Mucosa of gallbladder (tissue), 1 donor: ENCODE measurements at places on chromosomes 1 and 21.

GRCh38 chr1:36247538-36247937 lies 23.3 kb downstream of the THRAP3 start:
- no peak for DNase-seq

DNA sequence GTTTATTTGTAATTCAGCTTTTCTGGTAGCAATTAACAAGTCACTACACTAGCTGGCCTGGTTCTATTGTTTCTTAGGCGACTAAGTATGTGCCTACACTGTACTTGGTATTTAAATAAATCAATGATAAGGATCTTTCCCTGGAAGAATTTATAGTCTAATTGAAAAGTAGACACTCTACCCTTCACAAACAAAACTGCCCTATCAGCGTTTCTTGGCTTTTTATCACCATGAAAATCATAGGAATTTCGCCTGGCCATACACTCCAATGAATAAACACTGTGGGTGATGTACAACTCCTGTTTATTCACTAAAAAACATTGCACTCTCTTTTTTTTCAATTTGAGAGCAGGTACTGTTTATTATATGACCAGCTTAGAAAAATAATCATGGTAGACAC lies 702.9 kb upstream of the ADGRL2 start:
- no peak for DNase-seq

DNA sequence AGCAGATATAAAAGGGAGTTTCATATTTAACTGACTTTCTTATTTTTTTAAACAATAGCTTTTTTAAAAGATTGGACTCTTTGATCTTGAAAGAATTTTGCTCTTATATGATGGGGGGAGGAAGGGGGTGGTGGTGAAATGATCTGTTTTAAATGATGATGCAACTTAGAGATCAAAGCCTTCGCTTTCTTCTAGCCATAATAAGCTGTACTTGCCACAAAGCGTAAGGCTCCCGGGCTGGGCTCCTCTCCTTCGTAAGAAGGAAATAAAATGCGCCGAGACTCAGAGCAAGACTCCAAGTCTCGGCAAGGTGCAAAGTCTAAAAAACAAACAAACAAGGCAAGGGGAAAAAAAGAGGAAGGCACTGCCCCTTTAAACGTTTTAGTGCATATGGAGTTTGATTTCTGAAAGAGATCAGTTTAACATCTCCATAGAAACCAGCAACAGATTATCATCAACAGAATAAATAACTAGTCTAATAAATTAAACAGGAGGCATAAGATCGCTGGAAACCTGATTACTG lies 3.3 kb downstream of the CASZ1 start:
- peak; percentile 44 for DNase-seq

DNA sequence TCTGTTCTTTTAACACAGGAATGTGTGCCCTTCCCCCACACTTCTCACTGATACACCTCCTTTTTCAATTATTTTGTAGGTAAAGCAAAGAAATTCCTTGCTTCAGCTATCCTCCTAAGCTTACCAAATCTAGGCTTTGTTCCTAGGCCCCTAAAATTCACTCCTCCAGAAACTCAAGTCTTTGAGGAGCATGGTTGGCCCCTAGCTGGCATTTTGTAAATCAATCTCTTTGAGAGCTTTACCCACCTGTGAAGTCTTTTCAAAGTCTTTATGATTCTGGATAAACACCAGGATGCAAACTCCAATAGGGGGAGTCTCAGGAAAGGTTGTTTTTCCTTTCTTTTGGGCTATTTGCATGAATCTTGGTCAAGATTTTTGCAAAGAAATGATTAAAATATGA lies 82.9 kb upstream of the ZNF644 start:
- DNase-seq, result no peak

DNA sequence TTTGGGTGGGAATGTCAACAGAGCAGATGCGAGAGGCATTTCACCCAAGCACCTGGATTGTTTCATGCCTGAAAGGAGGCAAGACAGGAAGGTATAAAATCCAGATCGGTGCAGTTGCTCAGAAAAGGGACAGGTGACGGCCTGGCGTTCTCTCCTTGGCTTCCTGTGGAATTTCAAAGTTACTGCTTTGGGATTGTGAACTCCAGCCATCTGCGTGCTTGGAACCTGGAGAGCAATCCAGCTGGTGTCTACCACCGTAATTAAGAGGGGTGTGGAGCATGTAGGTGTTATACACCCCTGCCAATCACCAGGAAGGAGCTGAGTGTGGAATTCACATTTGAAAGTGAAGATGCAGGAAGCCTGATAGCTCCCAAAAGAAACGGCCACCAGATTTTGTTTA lies 286.1 kb downstream of the KIF26B start:
- no peak for DNase-seq
